Left renal pelvis (tissue), 4 donors: ENCODE measurements at places on chromosomes 2 and 18. TPM values are rescaled to one million over a fixed set of nuclear protein-coding genes. Genes with fewer than 3 reads are reported as not detected.

Gene CPO
- 2.0 TPM for polyA plus RNA-seq

Gene CD28
- polyA plus RNA-seq, result 1.4 TPM

Gene CCDC102B
- polyA plus RNA-seq, result 4.1 TPM

Gene FAM237A
- not detected for polyA plus RNA-seq

Gene KYNU
- 4.7 TPM for polyA plus RNA-seq

Gene IMPA2
- polyA plus RNA-seq, result 8.7 TPM

Gene TCF7L1
- 46.8 TPM for polyA plus RNA-seq

Gene ZBTB7C
- polyA plus RNA-seq, result 17.0 TPM

Gene SPAST
- polyA plus RNA-seq, result 36.4 TPM

GRCh38 chr2:218884519-218884918 is 3.9 kb downstream of the WNT10A start:
- no peak for DNase-seq

GRCh38 chr2:239253701-239254436 is 147.0 kb downstream of the HDAC4 start:
- DNase-seq, result no peak

- DNase-seq, result no peak
These were observed 446.7 kb downstream of the RNF144A start for GRCh38 chr2:7363906-7364305.

GRCh38 chr2:48589170-48589767 is 28.4 kb upstream of the GTF2A1L start:
- no peak for DNase-seq

- DNase-seq, result no peak
These were observed 24.7 kb downstream of the ATAD2B start for GRCh38 chr2:23901966-23902846.

GRCh38 chr2:196440413-196440812 is 199.1 kb upstream of the CCDC150 start:
- no peak for DNase-seq

- no peak for DNase-seq
These were observed 214.5 kb downstream of the NBAS start for GRCh38 chr2:15346624-15347023.

GRCh38 chr18:28124131-28125029 is 52.5 kb downstream of the CDH2 start:
- DNase-seq, result no peak

DNA sequence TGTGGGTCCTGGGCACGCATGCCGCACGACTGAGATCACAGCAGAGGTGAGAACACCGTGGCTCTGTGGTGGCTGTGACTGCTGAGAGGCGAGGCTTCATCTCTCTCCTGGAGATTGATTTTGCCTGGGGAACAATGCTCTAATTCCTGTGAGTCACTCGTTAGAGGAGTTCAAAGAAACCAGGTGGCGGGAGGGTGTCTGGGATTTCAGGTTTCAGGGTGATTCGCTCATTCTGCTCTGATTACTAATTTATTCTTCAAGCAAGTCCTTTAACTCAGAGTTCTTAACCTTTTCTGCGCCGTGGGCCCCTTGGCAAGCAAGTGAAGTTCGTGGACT is 56.3 kb downstream of the GLI2 start:
- DNase-seq, result no peak

- no peak for DNase-seq
These were observed 83.5 kb upstream of the CDCA7 start for GRCh38 chr2:173271135-173271534.

- DNase-seq, result no peak
These were observed 605.4 kb downstream of the BCL11A start for GRCh38 chr2:59947917-59948541.

DNA sequence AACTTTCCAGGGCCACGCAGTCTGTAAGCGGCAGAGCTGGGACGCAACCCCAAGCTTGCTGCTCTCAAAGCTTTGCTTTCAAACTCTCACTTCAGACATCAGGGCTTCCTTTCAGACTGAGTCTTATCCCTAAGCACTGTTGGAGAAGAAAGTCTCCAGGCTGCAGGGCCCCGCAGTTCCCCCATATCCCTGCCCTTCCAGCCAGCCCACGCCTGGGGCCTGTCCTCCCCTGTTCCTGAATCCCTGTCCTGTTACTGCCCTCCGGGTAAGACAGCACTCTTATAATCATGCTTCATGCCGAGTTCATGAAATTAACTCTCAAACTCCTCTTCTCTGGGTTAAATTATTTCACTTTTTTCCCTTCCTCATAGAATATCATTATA is 37.9 kb downstream of the HPCAL1 start:
- DNase-seq, result no peak

- DNase-seq, result no peak
These were observed 43.0 kb downstream of the LRATD1 start for GRCh38 chr2:14675489-14675888.

DNA sequence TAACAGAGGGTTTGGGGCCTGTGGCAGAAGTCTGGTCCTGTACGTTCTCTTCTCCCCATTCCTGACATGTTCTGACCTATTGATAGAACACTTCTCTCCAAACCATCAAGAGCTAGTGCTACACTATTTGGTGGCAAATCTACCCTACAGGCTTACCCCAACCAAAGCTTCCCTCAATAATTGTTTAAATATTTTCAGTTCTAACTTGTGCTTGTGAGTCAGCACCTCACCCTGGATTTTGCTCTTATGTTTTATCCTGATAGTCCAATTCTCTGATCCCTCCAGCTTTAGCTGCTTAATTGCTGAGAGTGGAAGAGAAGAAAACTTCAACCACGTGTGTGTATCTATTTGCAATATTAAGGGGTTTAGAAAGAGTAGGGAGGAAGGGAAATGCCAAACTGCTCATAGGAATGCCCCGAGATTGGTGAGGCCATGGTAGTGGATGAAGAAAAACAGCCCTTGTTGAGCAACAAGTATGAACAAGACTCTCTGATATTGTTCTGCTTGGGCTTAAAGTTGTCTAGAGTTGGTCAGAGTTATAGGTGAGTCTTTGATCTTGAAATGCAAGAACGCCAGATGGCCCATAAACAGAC is 67.8 kb upstream of the PARD3B start:
- no peak for DNase-seq

DNA sequence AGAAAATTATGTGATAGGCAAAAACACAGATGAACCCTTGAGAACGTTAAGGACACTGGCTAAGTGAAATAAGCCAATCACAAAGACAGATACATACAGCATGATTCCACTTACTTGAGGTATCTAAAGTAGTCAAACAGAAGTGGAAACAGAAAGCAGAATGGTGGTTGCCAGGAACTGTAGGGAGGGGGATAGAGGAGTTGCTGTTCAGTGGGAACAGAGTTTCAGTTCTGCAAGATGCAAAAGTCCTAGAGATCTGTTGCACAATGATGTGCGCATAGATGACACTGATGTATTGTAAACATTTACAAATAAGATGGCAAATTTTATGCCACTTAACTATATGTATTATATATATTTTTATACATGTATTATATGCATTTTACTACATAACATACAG is 59.7 kb downstream of the POLE4 start:
- DNase-seq, result no peak

DNA sequence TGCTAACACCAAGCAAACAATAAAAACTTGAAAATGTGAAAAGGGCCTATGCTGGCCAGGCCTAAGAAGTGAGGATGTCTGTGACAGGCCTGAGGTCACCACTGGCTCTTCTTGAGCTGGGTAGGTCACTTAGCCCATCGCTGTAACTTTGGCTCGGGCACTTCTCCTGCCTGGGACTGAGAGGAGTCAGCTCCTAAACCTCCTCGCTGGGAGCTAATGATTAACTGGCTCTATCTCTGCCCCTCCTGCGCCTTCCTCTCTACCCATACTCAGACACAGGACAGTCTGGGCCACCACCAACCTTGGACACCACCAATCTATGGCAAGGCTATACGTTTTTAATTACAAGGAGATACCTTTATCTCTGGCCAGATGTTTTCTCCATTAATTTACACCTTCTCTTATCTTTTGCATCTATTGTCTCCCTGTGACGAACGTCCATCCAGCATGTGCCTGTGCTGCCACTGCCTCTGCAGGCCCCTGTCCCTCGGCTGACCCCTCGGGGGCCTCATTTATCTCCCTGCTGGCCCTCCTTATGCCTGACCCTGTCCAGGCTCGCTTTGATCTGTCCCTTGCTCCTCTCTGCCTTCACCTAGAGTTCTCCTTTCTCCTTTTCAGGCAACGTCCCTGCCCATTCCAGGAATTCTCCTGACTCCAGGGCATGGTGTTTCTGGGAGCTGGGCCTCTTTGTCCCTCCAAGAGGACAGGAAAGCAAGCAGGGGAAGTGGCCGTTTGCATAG is 149.1 kb upstream of the GATA6 start:
- DNase-seq, result no peak

DNA sequence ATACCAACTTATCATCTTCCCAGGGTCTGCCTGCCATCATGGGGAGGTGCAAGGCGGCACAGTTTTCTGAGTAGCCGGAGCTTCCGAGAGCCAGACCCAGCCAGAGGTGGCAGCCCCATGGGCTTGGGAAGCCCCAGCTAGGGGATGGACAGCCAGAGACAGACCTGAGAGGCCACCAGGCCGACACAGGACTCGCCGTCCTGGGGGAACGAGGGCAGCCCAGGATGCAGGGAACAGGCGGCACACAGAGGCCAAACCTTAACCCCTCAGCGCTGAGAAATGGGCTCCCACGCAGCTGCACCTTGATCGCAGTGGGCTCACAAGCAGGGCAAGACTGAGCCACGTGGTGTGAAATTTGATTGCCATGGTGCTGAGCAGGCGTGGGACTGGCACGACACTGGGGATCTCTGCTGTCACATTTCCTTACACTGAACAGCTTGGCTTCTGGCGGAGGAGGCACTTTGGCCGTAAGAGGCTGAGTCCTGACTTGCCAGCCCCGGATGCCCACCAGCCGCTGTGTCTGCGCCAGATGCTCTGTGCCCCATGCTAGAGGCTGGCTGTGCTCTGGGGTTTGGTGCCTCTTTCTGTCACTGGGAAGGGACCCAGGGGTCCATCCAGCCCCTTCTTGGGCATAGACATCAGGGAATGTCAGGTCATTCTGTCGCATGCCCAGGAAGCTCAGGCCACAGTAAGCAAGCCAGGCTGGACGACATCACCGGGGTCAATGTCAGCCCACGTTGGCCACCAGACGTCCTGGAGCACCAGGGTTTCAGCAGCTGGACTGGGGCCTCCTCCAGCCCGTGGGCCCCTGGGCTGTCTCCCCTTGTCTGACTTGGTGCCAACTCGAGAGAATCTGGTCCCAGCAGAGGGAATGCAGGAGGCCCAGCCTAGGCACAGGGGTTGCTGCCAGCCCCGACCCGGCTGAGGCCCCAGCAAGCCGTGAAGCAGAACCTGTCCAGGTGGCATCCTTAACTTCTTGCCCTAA is 312.1 kb upstream of the MYT1L start:
- no peak for DNase-seq

GRCh38 chr2:174023591-174024523 is 58.7 kb upstream of the SP3 start:
- DNase-seq, result no peak

DNA sequence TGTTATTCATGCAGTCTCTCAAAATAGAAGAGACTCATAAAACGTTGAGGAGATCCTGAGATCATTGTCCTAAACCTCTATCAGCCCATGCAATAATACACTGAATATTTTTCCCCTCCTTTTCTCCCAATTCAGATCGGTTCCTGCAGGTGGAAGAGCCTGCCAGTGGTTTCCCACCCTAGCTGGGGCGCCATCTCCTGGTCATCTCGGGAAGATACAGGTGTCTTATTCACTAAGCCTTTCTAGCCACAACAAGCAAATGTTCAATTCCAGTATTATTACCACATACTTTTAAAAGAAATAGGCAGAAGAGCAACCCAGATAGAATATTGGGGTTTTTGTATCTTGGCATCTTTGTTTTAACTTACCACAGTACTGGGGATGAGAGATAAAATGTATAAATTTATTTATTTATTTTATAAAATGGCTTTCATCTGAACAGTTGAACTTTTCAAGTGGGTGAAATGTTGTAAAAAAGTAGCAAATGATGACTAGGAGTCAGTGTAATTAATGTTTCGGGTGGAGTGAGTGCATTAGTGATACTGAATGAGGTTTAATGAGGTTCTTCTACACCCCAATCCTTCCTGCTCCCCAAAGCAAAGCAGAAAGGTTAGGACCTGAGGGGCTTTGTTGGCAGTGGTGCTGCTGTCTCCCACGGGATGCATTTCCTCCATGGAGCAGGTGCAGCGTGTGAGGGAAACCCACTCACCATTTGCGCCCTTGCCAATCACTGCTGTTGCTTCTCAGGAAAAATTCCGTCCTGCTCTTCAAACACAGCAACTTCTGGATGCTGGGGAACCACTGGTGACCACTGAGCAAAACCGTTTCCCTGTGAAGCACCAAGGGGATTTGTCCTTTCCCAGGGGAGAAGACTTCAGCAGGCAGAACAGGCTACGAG is 147.1 kb upstream of the FHL2 start:
- DNase-seq, result no peak

GRCh38 chr18:79805211-79805887 is 7.6 kb downstream of the KCNG2 start:
- DNase-seq, result no peak

DNA sequence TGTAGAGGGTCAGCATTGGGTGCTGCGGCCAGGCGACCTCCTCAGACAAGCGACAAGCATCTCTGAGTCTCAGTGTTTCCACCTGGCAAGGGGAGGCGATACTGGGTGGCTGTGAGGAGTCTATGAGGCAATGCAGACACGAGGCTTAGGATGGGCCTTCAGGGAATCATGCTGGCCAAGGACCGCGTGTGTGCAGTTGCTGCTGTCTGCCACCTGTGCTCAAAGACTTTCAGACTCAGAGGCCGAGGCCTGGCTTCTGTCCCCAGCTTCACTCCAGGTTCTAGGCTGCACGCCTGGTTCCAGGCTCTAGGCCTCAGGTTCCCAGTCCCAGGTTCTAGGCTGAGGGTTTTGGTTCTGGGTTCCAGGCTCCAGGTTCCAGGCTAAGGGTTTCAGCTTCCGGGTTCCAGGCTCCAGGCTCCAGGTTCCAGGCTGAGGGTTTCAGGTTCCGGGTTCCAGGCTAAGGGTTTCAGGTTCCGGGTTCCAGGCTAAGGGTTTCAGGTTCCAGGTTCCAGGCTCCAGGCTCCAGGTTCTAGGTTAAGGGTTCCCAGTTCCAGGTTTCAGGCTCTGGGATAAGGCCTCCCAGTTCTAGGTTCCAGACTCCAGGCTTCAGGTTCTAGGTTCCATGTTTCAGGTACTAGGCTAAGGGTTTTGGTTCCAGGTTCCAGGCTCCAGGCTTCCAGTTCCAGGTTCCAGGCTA is 14.8 kb downstream of the LRRFIP1 start:
- no peak for DNase-seq
